ENCODE measurements at places on chromosomes 4 and X.

DNA sequence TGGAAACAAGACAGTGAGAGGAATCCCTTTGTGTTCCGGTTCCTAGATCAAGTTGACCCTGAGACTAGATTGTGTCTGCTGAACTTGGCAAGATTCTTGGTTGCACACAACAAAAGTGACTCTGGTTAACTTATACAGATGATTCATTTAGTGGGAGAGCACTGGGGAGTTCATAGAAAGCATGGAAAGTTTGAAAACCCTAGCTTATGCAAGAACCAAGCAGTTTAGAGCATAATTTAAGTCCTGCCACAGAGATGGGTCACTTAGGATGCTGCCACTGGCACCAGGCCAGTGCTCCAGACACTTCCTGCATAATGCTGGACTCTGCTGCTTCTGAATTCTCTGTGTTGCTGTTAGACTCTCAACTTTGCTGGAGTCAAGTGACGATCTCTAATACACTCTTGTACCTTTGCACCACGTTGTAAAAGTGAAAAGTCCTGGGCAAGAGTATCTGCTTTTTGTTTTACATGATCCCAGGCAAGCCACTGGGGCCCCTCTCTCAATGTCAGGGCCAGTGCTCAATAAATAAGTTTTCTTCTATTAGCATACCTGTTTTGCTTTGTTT, 12.7 kb upstream of the DCUN1D4 start:
- no peak for DNase-seq

GRCh38 chr4:147456706-147457105, 24.2 kb upstream of the EDNRA start:
- no peak for DNase-seq

GRCh38 chr4:168879188-168879587, 130.9 kb downstream of the CBR4 start:
- DNase-seq, result no peak

- DNase-seq, result no peak
These were observed 150.7 kb downstream of the DEFB131A start for GRCh38 chr4:9594948-9595347.

- no peak for DNase-seq
These were observed 470.5 kb downstream of the BCOR start for GRCh38 chrX:39627257-39627656.

- no peak for DNase-seq
These were observed 723.6 kb downstream of the TRAM1L1 start for GRCh38 chr4:116361790-116362189.

DNA sequence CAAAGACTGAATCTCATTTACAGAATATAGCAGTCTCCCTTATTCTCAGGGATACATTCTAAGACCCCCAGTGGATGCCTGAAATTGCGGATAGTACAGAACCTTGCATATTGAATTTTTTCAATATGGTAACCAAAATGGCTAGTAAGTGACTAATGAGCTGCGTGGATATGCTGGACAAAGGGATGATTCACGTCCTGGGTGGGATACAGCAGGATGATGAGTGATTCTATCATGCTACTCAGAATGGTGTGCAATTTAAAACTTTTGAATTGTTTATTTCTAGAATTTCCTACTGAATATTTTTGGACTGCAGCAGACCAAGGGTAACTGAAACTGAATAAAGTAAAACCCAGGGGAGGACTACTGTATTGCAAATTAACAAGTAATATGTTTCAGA, 66.7 kb downstream of the STAG2 start:
- DNase-seq, result no peak

DNA sequence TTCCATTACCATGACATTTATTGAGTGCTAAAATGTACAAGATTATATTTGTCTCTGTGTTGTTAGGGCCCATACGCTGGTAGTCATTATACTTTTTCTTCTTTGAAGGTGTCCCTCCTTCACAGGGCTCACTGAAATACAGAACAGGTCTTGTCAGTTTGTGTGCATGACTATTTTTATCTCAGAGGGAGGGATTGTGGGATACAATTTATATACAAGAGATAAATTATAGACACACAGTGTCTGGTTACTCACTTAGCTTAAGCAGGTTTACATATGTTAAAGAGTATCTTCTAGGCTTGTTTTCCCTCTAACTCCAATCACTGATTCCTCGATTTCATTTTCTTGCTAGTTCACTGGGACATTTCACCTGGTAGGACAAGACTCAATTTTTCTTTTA, 143.3 kb upstream of the GUCY1A1 start:
- DNase-seq, result no peak

GRCh38 chrX:46244451-46244850, 300.8 kb downstream of the ZNF674 start:
- DNase-seq, result no peak

- DNase-seq, result no peak
These were observed 4.7 kb downstream of the NKX1-1 start for GRCh38 chr4:1401409-1402020.

GRCh38 chr4:57065730-57066482, 44.3 kb downstream of the IGFBP7 start:
- DNase-seq, result no peak
